ENCODE measurements at places on chromosomes 5 and 9. TPM values are rescaled to one million over a fixed set of nuclear protein-coding genes. Genes with fewer than 3 reads are reported as not detected.

Gene DMRT3
- 0.09 TPM for polyA plus RNA-seq

Gene SHOC1
- 0.05 TPM for polyA plus RNA-seq

Gene ATOSB
- polyA plus RNA-seq = 18.7 TPM

Gene PRELID2
- 4.1 TPM for polyA plus RNA-seq

Gene NR2F1-AS1
- polyA plus RNA-seq = 25.9 TPM

Gene SH3GL2
- 2.4 TPM for polyA plus RNA-seq

Gene GFI1B
- 0.04 TPM for polyA plus RNA-seq

GRCh38 chr5:152329761-152330283 is 75.3 kb downstream of the NMUR2 start:
- DNase-seq = no peak

DNA sequence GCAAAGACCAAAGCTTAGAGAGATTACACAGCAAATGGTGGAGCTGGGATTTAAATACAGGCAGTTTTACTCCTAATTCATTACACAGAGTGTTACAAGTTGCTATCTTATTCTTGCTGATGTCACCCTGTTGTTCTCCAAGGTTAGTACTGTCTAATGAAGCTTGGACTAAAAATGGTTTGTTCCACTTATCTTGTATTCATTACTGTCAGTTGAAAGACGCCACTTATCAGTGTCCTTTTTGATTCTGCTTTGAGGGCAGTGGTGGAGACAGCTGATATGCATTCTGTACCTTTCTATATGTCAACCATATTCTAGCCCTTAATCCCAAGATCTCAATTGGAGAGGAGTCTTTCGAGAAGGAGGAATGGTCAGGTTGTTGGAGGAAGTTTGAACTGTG is 14.0 kb upstream of the DENND4C start:
- DNase-seq = no peak

DNA sequence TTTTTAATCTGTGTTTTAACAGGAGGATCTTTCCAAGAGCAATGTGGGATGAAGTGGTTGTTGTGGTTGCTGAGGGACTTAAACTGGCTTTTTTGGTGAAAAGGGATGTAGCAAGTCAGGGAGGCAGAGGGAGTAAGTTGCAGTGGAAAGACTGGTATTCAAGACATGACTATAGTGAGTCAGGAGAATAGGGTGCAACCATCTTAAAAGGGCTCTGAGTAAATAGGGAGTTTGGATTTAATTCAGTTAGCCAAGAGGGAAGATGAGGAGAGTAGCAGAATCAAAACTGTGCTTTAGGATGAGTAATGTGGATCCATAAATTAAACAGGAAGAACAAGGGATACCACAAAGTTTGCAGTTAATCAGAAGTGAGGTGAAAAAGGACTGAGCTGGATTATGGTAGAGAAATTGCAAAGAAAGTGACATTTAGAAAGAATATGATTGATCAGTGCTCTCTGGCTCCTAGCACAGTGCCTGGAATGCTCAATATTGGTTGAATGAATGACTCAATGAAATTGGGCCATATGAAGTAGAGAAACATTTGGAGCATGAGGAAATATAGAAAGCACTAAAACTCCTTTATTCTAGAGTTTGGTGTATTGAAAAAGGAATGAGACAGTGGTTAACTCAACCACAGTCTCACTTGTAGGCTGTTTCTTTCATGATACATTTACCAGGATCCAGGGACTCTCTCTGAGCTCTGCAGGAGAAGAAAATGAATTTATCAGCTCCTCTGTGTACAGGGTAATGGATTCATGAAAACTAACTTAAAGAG is 5.1 kb downstream of the POLR3G start:
- no peak for DNase-seq

DNA sequence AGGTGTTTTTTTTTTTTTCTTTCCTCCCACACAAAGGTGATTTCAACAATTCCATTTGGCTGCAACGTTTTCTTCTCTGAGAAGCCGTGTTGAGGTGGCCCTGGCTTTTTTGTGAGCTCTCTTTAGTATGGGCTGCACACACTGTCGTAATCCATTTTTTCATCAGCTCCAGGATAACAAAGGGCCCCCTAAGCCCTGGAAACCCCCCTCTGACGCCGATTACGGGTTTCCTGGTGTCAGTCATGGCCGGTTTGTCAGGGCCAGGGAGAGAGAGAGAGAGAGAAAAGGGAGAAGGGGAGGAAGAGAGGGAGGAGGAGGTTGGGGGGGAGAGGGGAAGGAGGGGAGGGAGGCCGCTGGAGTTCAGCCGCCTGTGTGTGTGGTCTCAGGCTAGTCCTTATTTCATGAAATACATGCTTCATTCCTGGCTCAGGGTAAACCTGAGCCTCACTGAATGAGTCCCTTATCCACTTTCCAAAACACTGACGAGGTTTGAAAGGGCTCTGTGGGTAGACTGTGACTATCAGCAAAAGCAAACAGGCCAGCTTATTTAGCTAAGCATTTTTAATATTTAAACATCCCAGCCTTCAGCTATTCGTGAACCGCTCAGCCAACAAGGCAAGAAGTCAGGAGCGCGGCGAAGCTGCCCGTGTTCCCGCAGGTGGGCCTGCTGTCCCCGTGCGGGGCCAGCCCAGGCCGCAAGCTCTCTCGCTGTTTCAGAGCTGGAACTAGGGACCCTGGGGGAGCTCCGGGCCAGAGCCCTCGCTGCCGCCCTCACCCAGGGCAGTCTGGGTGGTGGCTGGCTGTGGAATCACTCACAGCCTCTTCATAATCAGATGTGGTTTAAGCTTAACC is 172.8 kb downstream of the ERCC6L2 start:
- DNase-seq = peak; percentile 79

- DNase-seq = no peak
Measured at GRCh38 chr5:16160706-16161105, 18.9 kb downstream of the MARCHF11 start.

DNA sequence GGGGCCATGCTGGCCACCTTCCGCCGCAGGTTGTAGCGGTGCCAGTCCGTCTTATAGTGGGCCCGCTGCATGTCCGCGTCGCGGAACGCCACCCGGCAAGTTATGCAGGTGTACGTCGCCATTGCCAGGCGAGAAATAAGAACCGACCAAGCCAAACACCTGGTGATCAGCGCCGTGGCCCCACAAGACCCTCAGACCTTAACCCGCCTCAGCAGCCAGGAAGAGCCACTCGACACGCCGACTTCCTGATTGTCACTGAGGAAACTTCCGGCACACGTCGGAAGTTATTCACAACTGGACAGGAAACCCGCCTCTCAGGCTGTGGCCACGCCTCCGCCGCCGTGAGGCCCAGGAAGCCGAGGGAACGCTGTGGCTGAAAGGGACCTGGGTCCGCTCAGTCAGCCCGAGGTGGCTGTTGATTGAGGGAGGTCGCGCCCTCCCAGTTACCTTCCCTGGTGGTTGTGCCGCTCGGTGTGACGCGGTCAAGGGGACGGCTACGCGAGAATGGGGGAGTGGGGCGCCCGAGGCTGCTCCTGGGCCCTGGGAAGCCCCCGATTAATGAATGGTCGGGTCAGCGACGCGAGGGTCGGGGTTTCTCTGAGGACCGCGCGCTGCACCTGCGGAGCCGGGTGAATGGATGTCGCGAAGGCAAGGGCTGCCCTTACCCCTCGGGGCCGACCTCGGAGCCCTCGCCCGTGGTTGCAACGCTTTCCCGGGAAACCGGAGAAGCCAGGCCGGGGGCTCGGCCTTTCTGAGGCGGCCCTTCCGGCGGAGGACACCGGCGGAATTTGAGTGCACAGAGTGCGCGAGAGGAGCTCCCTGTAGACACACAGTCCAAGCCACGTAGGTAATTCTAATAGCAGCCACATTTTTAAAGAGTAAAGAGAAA is at the start of gene ZNF622:
TSS of gene ZNF622 (minus strand) at position 257 of the 889 bp plus-strand sequence. CDS start at position 122, 135 bp downstream.
- peak; percentile 67 for DNase-seq

GRCh38 chr9:132135456-132135855 is 26.4 kb upstream of the NTNG2 start:
- DNase-seq = no peak

- no peak for DNase-seq
Measured at GRCh38 chr5:100537946-100538345, 2.8 kb downstream of the FAM174A start.

DNA sequence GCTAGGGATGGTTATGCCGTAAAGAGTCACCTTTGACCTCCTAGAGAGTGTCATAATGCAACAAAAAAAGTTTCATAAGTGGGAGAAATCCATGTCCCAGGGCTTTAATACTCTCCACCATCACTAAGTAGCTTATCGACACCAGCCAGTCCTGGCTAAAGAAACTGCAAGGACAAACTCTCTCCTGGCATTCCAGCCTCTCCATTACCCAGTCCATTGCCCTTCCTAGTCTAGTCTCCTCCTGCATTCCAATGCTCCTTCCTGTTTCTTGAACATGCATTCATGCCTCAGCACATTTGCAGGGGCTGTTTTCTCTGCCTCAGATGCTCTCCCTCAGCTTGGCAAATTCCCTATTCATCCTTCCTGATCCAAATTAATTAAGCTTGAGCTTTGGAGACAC is 364.1 kb downstream of the BRINP1 start:
- no peak for DNase-seq

- peak; percentile 87 for DNase-seq
Measured at GRCh38 chr5:78677777-78678668, 29.5 kb upstream of the LHFPL2 start.

DNA sequence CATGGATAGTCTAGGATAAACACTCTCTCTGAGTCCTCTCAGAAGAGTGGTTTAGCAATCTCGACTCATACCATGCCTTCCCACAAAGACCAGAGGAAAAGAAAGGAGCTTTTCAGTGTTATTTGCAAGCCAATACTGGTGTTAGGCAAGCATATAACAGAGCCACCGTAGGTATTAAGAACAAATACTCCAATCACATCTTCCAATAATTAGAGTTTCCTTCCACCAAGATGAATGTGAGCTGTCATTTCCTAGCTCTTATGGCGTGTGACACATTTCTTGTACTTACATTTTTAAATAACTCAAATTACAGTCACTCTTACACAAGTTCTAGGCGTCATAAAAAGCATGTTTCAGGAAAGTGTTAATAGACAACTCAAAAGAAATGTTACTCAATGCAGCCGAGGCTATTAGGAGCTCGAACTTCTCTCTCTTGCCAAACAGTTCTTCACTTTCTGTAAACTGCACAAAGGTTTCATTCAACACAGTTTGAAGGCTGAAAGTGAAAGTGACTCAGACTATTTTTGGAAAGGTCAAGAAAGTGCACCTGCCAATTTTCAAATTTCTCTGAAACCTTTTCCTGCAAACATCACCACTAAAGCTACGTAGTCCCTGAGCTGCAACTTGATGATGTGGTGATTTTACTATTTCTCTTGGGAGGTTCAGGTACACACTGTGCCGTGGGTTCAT is 153.8 kb downstream of the AUH start:
- no peak for DNase-seq

DNA sequence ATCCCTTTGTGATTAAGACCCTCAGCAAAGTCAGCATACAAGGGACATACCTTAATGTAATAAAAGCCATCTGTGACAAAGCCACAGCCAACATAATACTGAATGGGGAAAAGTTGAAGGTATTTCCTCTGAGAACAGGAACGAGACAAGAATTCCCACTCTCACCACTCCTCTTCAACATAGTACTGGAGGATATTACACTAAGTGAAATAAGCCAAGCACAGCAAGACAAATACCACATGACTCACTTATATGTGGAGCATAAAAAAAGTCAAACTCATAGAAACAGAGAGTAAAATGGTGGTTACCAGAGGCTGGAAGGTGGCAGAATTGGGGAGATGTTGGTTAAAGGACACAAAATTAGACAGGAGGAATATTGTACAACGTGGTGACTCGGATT is 118.1 kb upstream of the NFIL3 start:
- DNase-seq = no peak

- no peak for DNase-seq
Measured at GRCh38 chr5:166329149-166329800, 1962.2 kb upstream of the WWC1 start.

DNA sequence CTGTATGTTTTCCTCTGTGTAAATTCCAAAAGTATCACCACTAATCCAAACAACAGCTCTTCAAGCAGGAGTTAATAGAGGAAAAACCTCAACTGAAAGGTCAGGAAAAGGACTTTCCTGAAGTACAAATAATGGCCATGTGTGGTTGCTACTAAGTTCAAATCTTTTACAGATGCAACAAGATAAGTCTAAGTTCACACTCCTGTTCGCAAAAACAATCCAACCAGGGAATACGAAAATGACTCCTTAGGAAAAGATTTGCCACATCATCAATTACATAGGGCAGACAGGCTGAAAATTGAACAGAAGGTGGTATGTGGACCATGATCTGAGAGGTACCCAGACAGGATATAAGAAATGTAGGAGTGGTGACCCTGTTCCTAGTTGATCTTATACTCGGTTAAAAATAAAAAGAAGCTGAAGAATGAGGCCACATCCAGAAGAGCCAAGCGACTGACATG is 210.2 kb downstream of the TSSK1B start:
- no peak for DNase-seq

GRCh38 chr9:120713257-120714087 is 798 bp downstream of the MEGF9 start:
- DNase-seq = no peak

DNA sequence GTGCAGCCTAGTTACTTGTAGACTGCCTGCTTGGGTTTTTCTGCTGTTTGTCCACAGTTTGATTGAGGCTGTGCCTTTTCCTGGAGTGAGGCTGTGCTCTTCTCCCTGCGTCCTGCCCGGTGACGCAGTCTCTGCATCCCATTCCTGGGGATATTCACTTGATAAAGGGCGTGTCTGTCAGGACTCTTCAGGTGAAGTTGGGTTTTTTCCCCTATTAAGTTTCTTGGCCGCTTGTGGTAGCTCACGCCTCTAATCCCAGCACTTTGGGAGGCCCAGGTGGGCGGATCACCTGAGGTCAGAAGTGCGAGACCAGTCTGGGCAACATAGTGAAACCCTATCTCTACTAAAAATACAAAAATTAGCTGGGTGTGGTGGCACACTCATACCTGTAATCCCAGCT is 50.0 kb upstream of the SUSD3 start:
- no peak for DNase-seq

GRCh38 chr5:147065071-147065470 is 169.8 kb upstream of the STK32A start:
- DNase-seq = no peak

GRCh38 chr5:143274952-143275351 is 128.5 kb downstream of the NR3C1 start:
- no peak for DNase-seq

DNA sequence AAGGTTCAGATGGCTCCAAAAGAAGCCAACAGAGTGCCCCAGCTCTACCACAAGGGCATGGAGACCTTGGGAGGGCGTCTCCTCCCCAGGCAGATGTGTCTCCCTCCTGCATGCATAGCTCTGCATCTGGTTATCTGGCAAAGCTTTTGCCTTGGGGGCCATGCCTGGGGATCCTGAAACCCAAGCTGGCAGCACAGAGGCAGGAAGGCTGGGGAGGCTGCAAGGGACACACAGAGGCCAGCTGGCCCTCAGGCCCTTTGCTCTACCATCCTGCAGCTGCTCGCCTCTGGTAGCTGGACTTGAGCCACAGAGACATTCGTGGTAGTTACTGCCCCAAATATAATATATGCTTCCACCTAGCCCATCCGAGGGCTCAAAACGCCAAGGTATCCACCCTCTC is 3.9 kb downstream of the SEPTIN8 start:
- DNase-seq = no peak

GRCh38 chr5:2399804-2400203 is 351.7 kb downstream of the IRX2 start:
- no peak for DNase-seq
